ENCODE measurements at places on chromosomes 16 and 17. TPM values are rescaled to one million over a fixed set of nuclear protein-coding genes. Genes with fewer than 3 reads are reported as not detected.
A peak's percentile ranks its signal among the peaks of the same experiment; 100 is the strongest.

DNA sequence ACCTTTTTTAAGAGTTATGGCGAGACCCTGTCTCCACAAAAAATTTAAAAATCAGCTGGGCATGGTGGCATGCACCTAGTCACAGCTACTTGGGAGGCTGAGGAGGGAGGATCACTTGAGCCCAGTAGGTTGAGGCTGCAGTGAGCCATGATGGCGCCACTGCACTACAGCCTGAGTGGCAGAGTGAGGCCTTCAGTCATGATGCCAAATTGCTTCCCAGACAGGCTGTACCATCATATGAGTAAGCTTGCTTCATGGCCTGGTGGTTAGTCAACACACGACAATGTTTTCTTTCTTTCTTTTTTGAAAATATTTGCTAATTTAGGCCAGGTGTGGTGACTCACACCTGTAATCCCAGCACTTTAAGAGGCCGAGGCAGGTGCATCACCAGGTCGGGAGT lies 12.5 kb downstream of the NTAN1 start:
- H3K27ac ChIP-seq, result no peak overlapping the region
- H3K36me3 ChIP-seq, result peaks cover 11% of the 10 kb centered on the region
- H3K27me3 ChIP-seq, result no peaks in the 10 kb centered on the region
- no peaks in the 10 kb centered on the region for H3K4me1 ChIP-seq

DNA sequence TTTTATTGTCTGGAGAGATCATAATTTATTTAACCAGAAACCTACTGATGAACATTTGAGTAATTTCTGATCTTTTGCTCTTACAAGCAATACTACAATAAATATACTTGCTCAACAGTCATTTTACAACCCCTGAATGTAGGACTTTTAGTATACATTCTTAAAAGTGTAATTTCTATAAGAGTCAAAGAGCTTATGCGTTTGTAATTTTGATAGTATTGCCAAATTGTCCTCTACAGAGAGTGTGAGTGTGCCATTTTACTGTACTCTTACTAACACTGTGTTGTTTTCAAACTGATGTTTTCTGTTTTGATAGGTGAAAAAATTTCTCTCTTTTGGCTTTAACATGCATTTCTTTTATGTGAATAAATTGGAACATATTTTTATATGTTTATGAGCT lies 139.1 kb downstream of the FTO start:
- H3K36me3 ChIP-seq, result peaks cover 1% of the 10 kb centered on the region
- H3K27me3 ChIP-seq, result no peaks in the 10 kb centered on the region
- DNase-seq, result no peak

DNA sequence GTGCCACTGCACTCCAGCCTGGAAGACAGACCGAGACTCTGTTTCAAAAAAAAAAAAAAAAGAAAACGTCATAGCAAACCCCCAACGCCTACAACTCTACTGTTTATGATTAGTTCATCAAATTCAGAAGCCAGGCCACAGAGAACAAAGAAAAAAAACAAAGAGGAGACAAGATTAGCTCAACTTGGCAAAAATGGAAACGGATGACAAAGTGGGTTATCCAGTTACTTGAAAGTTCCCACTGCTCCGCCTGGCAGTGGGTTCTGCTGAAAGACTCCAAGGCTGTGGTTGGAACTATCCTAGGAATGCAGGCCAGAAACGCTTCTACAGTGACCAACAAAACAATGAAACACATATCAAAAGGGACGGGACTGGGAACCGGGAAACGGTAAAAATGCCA lies 53.1 kb downstream of the MRM3 start:
- H3K36me3 ChIP-seq, result no peaks in the 10 kb centered on the region
- H3K27ac ChIP-seq, result peak overlapping the region; percentile 56
- no peaks in the 10 kb centered on the region for H3K27me3 ChIP-seq
- DNase-seq, result peak; percentile 92
- H3K4me3 ChIP-seq, result no peak overlapping the region

GRCh38 chr17:82374626-82375331 lies 3.2 kb downstream of the UTS2R start:
- no peak for DNase-seq
- H3K27ac ChIP-seq, result no peak overlapping the region
- no peaks in the 10 kb centered on the region for H3K36me3 ChIP-seq
- H3K27me3 ChIP-seq, result peaks cover 46% of the 10 kb centered on the region
- no peaks in the 10 kb centered on the region for H3K4me1 ChIP-seq
- H3K4me3 ChIP-seq, result no peak overlapping the region

GRCh38 chr17:37096071-37096470 lies 147.3 kb downstream of the AATF start:
- DNase-seq, result no peak
- H3K27me3 ChIP-seq, result no peaks in the 10 kb centered on the region
- H3K27ac ChIP-seq, result no peak overlapping the region
- H3K4me1 ChIP-seq, result no peaks in the 10 kb centered on the region
- no peak overlapping the region for H3K4me3 ChIP-seq

DNA sequence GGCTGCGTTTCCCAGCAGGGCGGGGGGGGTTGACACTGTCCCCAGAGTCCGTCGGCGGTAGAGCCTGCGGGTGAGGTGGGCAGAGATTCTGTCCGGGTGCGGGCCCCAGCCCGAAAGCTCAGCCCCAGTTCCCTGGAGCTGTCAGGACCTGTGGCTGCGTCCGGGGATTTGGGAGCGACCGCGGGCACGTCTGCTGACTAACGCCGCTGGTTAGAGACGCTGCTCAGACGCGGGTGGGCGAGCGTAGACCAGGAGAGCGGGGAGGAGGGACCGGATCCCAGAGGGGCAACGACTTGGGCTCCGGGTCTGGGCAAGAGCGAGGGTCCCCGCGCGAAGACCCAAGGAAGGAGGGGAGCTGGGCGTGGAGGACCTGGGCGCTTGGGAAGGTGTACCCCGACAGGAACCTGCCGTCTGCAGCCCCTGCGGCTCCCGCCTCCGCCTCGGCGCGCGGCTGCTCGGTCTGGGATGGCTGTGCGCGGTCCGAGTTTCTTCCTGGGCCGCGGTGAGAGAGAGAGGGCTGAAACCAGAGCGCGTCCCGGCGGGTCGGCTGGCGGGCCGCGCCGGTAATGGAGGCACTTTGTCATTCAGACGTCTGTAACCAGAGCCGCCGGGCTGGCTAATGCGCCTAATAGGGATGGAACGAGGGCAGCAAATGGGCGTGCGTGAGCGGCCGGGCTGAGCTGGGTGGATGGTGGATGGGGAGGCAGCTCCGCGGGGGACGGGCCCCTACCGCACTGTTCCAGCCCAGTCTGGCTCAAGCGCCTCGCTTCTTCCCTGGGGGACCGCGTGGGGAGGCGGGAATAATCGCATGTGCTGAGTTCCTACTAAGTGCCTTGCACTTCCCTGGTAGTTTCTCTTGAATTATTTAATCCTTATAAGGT lies 2.3 kb downstream of the NGFR start:
- H3K4me1 ChIP-seq, result peaks cover 2% of the 10 kb centered on the region
- no peak overlapping the region for H3K27ac ChIP-seq
- no peaks in the 10 kb centered on the region for H3K36me3 ChIP-seq
- peak; percentile 63 for DNase-seq

DNA sequence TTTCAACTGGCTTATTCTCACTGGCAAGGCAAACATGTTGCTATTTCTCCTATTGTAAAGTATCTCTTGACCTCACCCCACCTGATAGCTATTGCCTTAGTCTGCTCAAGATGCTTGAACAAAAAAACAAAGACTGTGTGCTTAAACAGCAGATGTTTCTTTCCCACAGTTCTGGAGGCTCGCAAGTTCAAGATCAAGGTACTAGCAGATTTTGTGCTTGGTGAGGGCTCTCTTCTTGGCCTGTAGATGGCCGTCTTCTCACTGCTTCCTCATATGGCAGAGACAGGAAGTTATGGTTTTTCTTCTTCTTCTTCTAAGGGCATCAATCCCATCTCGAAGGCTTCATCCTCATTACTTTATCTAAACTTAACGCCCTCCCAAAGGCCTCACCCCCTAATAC lies 109.7 kb upstream of the CLEC3A start:
- H3K27me3 ChIP-seq, result no peaks in the 10 kb centered on the region
- H3K36me3 ChIP-seq, result no peaks in the 10 kb centered on the region
- H3K27ac ChIP-seq, result no peak overlapping the region
- H3K4me3 ChIP-seq, result no peak overlapping the region
- no peak for DNase-seq

DNA sequence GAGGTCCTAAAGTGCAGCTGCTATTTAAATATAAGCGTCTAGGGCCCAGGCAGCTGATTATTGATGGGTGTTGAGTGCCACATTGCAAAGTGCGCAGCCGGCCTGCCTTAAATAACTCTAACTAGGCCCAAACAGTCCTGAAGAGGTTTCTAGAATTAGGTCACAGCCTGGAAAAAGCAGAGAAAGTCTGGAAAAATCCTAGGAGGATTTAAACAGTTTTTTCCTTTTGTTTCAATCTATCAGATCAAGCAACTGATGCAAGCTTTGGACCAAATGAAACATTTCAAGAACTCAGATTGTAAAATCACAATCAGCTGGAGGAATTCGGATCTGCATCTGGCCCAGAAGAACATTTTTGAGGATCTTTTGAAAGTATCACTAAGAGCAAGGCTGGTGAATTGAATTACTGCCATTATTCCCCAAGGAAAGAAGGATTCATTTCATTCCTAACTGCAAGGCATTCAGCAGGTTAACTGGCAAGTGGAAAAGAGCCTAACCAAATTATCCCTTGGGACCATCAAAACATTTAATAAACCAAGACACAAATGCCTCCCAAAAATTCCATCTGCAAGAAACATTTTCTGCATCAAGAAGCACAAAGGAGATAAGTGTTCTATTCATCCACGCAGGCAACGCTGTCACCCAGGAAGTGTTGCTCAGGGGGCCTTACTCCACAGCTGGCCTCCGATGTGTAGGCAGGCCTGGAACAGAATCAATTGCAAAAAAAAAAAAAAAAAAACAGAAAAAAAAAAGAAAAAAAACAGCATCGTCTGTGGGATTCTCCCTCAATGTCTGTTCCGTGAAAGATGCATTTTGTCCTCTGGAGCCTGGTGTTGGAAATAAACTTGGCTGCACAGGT lies 46.1 kb downstream of the IRX3 start:
- no peak for DNase-seq
- no peaks in the 10 kb centered on the region for H3K36me3 ChIP-seq
- H3K27ac ChIP-seq, result no peak overlapping the region
- H3K27me3 ChIP-seq, result no peaks in the 10 kb centered on the region

DNA sequence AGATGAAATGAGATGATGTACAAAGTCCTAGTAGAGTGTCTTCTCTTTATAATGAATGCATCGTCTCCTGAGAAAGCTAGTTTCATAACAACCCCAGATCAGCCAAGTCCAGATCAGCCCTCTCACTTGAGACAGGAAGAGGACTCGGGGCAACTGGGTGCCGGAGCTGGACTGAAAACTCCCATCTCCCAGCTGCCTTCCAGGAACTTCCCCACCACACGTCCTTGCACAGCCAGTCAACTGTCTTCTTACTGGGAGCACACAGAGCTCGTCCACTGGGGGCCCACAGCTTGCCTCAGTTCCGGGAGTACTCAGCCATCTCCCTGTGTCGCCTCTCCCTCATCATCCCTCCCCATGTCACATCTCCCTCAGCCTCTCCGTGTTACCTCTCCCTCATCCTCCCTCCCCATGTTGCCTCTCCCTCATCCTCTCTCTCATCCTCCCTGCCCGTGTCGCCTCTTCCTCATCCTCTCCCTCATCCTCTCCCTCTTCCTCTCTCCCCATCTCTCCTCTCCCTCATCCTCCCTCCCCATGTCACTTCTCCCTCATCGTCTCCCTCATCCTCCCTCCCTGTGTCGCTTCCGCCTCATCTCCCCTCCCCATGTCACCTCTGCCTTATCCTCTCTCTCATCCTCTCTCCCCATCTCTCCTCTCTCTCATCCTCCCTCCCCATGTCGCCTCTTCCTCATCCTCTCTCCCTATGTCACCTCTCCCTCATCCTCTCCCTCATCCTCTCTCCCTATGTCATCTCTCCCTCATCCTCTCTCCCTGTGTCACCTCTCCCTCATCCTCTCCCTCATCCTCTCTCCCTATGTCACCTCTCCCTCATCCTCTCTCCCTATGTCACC lies 22.4 kb upstream of the KCNH6 start:
- H3K4me1 ChIP-seq, result peaks cover 6% of the 10 kb centered on the region
- H3K27ac ChIP-seq, result no peak overlapping the region
- DNase-seq, result no peak
- H3K36me3 ChIP-seq, result no peaks in the 10 kb centered on the region
- H3K4me3 ChIP-seq, result no peak overlapping the region
- H3K27me3 ChIP-seq, result peaks cover 2% of the 10 kb centered on the region

DNA sequence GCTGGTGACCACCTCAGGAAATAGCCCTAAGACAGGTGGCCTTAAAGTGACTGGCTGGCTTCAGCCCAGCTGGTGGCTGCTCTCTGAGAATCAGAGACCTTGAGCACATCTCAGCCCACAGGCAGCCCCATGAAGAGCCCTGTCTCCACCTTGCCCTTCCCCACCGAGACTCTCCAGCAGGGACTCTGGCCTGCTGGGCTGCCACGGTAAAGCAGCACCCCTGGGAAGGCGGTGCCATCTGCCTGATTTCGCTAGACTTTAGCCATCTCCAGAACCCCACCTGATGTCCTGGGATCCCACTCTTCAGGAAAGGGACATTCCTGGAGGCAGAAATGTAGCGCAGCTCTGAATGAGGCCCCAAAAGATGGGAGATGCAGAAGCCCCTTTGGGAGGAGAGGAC lies 45.2 kb upstream of the LGALS9 start:
- DNase-seq, result no peak
- no peaks in the 10 kb centered on the region for H3K36me3 ChIP-seq
- no peaks in the 10 kb centered on the region for H3K27me3 ChIP-seq
- H3K4me1 ChIP-seq, result no peaks in the 10 kb centered on the region
- H3K27ac ChIP-seq, result no peak overlapping the region

DNA sequence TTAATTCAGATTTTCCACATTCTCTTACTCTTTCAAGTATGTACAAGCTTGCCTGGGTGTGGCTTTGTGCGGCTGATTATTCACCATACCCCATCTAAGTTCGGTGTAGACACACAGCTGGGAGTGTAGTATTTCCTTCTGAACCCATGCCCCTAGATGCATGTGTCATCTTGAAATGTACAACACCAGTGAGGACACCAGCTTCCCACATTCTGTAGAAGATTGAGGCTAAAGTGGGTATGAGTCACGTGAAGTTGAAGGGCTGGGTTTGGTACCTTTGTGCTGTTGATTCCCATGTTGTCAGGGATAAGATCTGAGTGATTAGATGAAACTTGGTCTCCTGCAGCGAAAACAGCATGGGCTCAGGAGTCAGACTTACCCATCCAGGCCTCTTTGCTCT lies 14.6 kb upstream of the DHX8 start:
- H3K4me3 ChIP-seq, result no peak overlapping the region
- peak overlapping the region; percentile 35 for H3K27ac ChIP-seq
- peaks cover 2% of the 10 kb centered on the region for H3K27me3 ChIP-seq
- peak; percentile 92 for DNase-seq
- no peaks in the 10 kb centered on the region for H3K36me3 ChIP-seq
- peaks cover 11% of the 10 kb centered on the region for H3K4me1 ChIP-seq

- H3K4me3 ChIP-seq, result no peak overlapping the region
- H3K27me3 ChIP-seq, result peaks cover 21% of the 10 kb centered on the region
- H3K36me3 ChIP-seq, result no peaks in the 10 kb centered on the region
- H3K4me1 ChIP-seq, result no peaks in the 10 kb centered on the region
- no peak overlapping the region for H3K27ac ChIP-seq
- no peak for DNase-seq
Observed at GRCh38 chr16:1862394-1862793, 9.6 kb downstream of the MEIOB start.

GRCh38 chr16:22313876-22314470 lies 16.8 kb downstream of the POLR3E start:
- no peak overlapping the region for H3K27ac ChIP-seq
- H3K4me1 ChIP-seq, result no peaks in the 10 kb centered on the region
- H3K4me3 ChIP-seq, result no peak overlapping the region
- H3K36me3 ChIP-seq, result peaks cover 15% of the 10 kb centered on the region
- H3K27me3 ChIP-seq, result no peaks in the 10 kb centered on the region
- DNase-seq, result no peak

Gene IRX3
- total RNA-seq, result 0.33 TPM

Gene SPATA32
- not detected for total RNA-seq

Gene TMEM107
- total RNA-seq, result 15.4 TPM

Gene NPIPA5
- 3.1 TPM for total RNA-seq

Gene HSPB9
- total RNA-seq, result not detected

Gene SNAI3
- 0.17 TPM for total RNA-seq

Gene CRYBA1
- total RNA-seq, result not detected

Gene TBC1D16
- total RNA-seq, result 30.4 TPM

Gene TBC1D3H
- not detected for total RNA-seq

Gene CDH15
- total RNA-seq, result 0.99 TPM

All from fibroblast of lung (primary cell).